ENCODE measurements at places on chromosomes 2 and 18. TPM values are rescaled to one million over a fixed set of nuclear protein-coding genes. Genes with fewer than 3 reads are reported as not detected.

DNA sequence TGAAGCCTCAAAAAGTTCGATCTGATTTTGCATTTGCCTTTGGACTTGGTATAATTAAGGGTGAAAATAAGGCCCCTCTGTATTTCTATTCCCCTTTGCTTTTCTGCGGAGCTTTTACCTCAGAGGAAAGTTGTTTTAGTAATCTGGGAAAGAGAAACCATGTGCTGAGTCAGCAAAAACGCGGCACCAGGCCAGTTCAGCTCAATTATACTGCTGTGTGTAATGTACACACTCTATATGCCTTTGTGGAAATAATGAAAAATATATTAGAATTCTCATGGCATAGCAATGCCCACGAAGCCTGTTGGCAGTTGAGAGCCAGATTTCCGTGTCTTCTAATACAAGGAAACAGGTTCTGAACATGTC lies 161.9 kb upstream of the SIX2 start:
- no peak for DNase-seq

DNA sequence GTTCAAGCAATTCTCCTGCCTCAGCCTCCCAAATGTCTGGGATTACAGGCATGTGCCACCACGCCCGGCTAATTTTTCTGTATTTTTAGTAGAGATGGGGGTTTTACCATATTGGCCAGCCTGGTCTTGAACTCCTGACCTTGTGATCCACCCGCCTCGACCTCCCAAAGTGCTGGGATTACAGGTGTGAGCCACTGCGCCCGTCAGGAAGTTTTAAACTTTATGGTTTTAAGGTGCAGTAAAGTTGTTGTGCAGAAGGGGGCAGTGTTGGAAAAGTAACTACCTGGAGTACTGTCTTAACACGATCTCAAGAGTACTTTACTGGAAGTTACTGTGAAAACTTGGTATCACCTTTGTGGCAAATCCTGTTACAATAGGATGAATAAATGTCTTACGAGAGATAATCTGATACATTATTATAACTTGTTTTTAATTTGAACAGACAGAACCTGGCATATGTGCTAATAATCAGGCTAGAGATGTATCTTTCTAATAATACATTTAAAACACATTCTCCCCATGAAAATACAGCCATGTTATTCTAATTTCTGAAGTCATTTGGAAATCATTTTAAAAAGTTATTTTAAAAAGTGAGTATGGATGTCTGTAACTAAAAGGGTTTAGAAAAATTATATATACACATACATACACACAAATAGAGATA lies 10.8 kb downstream of the SPDYA start:
- DNase-seq: peak; percentile 75

- no peak for DNase-seq
Observed at GRCh38 chr2:203867561-203868200, at the start of gene CTLA4. CTLA4 (plus strand) TSS chr2:203867771; CDS start chr2:203867943, 172 bp downstream.

DNA sequence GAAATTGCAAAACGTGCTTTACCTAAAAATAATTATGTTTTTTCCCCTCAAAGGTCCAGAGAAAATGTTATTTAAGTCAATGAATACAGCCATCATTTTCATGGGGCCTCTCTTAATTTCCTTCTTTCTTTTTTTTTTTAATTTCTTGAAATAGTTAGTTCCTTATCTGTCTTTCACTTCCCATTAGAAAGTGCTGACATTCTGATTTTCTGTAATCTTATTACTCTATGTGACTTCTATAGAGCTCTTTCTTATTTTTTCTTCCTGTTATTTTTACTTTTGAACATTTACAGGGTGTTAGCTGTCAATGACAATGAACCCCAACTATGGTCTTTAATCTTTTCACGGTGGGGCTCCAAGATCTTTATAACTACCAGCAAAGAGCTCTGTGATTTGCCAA lies 30.0 kb downstream of the CTLA4 start:
- no peak for DNase-seq

DNA sequence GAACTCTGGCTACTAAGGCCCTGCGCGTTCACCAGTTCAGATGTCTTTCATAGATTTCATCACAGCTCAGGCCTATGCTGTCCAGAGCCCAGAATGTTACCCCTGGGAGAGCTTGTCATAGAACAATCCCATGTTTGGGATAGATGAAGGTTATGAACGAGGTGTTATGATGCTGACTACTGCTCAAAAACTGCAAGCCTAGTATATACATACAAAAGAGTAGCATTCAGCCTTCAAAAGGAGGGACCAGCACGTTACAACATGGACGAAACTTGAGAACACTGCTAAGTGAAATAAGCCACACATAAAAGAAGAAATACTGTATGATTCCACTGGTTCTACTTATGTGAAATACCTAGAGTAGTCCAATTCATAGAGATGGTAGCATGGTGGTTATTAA lies 401.9 kb downstream of the NBAS start:
- DNase-seq: no peak

GRCh38 chr18:64287926-64288325 lies 139.0 kb upstream of the LINC00305 start:
- no peak for DNase-seq

GRCh38 chr2:20667151-20667530 lies 197 bp downstream of the GDF7 start:
- no peak for DNase-seq

The RAMP1 gene
- total RNA-seq: 17.6 TPM

The NAT8 gene
- not detected for total RNA-seq

The LCT gene
- total RNA-seq: not detected

Data from Panc1 (cell line).